ENCODE measurements at places on chromosomes 2 and 18.

GRCh38 chr2:242004223-242004901, 134.8 kb downstream of the RTP5 start:
- DNase-seq: no peak

GRCh38 chr2:233331536-233331935, 22.8 kb upstream of the DGKD start:
- DNase-seq: no peak

DNA sequence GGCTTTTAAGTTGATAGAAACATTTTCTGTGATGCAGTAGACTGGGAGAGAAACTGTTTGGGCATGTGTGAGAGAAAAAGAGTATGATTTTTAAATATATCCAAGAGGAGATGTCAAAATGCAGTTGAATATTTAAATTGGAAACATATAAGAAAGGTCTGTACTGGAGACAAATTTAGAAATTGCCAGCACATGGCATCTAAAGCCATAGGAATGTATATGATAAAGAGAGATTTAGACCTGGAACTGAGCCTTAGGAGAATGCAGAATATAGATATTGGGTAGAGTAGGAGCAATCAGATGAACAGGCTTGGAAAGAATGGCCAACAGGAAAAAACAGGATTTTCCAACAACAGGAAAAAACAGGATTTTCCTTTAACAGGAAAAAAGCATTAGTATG, 680.8 kb downstream of the MBD2 start:
- no peak for DNase-seq

- DNase-seq: no peak
These were observed 124.2 kb downstream of the OLA1 start for GRCh38 chr2:174124181-174124580.

- peak; percentile 15 for DNase-seq
These were observed 173.1 kb upstream of the STON1 start for GRCh38 chr2:48356701-48357325.

DNA sequence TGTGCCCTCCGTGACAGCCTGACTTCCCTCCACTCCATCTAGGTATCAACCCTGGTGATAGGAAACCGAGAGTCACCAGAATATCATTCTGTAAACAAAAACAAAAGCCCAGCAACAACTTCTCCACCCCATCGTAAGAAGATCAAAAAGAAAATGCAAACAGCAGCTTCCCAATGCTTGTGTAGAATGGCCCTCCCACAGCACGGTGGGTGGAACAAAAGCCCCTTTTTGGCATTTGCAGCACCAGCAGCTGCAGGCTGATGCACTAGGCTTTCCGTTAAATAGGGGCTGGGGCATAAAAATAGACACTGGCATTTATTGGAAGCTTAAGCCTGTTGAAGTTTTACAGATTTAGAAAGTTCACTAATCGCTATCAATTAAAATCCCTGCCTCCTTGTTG, 513.0 kb downstream of the GALR1 start:
- no peak for DNase-seq

DNA sequence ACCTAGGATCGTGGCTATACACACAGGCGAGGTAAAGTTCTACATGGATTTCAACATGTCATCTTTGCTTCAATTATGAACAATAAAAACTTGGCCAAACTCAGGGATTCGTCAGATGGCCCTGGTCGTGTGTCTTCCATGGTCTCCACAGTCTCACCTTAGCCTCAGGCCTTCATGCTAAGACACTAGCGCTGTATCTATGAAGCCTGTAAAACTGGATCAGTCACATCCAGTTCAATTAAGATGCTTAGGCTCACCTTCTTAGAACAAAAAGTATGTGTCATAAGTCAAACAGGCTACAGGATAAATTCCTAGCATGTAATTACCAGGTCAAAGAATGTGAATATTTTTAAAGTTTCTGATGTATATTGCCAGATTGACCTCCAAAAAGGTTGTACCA, 113.7 kb upstream of the NRP2 start:
- DNase-seq: no peak

GRCh38 chr2:23828256-23828980, 98.5 kb downstream of the ATAD2B start:
- DNase-seq: no peak

- no peak for DNase-seq
These were observed 30.8 kb upstream of the ODC1 start for GRCh38 chr2:10478916-10479315.

- DNase-seq: no peak
These were observed 7.2 kb downstream of the CCDC68 start for GRCh38 chr18:54952026-54952425.

- no peak for DNase-seq
These were observed 3.7 kb downstream of the SCN9A start for GRCh38 chr2:166372046-166372445.

DNA sequence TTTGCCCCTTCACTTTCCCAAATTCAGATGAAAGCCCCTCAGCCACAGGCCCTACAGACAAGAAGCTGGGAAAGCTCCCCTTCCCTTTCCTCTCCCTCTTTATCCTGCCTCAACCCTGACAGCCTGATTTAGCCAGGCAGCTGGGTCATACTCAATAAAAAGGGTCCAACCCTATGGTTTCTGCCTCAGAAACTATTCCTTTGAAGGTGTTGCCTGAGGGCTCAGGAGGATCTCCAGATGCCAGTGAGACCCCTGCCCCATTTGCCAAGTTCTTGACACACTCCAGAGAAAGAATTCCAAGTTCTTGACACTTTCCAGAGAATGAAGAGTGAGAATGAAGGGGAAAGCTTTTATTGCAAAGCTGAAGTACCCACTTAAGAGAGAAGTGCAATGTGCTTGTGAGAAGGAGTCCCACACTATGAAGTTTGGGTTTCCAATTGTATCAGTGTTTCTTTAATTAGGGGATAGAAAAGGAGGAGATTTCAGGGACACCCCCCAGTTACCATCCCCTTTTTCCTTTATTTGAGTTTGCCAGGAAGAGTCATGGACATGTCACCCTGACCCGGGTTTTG, 576.2 kb downstream of the METTL4 start:
- no peak for DNase-seq

- DNase-seq: no peak
These were observed 79.0 kb upstream of the SCG2 start for GRCh38 chr2:223681125-223681524.

- no peak for DNase-seq
These were observed 160.2 kb upstream of the NDUFV2 start for GRCh38 chr18:8942021-8942908.

DNA sequence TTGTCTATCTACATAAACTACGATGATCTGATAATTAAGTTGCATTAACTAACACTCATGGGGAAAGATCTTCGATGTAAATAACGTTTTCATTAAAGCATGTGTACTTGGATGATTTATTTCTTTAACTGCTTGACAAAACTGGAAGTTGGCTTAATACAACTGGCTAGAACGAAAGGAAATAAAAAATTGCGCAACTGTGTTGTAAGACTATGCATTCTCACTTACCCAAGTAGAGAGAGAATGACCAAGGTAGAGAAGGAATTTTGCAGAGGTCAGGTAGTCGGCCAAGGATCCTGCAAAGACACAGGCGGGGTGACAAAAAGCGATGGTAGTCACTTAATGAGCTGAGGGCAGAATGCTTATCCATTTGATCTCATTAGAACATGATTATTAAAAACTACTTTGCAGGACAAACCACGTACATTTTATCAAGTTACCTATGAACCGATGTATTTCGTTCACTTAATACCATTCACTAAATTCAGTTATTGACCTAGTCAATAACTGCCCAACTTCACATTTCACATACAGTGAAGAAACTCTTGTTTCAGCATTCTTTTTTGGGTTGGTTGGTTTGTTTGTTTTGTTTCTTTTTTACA, 900 bp downstream of the SLC40A1 start:
- DNase-seq: no peak

DNA sequence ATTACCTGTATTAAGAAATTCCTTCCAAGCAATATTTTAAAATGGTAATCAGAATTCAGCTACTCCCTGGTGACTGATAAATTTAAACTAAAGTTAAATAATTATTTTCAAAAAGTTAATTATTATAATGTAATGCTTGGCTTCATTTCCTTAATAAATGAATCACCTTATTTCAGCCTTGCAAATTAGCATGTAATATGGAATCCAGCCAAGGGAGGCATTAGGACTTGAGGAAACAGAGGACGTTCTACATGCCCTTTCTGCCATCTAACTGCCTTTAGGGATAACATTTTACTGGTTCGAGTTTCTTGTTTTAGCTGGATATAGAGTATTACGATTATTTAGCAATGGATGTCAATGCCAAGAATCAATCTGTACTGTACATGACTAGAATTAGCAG, 636.3 kb downstream of the TSN start:
- DNase-seq: no peak

DNA sequence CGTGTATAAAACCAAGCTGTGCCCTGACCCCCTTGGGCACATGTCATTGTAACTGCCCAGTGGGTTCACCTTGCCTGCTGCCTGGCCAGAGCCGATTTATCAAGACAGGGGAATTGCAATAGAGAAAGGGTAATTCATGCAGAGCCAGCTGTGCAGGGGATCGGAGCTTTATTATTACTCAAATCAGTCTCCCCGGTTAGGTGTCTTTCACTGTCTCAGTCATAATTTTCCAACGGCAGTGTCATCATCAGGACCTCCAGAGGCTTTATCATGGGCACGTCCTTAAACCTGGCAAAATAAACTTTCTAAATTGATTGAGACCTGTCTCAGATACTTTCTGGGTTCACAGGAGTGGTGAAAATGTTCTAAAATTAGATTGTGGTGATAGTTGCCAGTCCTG, 29.6 kb upstream of the PGAP1 start:
- no peak for DNase-seq

DNA sequence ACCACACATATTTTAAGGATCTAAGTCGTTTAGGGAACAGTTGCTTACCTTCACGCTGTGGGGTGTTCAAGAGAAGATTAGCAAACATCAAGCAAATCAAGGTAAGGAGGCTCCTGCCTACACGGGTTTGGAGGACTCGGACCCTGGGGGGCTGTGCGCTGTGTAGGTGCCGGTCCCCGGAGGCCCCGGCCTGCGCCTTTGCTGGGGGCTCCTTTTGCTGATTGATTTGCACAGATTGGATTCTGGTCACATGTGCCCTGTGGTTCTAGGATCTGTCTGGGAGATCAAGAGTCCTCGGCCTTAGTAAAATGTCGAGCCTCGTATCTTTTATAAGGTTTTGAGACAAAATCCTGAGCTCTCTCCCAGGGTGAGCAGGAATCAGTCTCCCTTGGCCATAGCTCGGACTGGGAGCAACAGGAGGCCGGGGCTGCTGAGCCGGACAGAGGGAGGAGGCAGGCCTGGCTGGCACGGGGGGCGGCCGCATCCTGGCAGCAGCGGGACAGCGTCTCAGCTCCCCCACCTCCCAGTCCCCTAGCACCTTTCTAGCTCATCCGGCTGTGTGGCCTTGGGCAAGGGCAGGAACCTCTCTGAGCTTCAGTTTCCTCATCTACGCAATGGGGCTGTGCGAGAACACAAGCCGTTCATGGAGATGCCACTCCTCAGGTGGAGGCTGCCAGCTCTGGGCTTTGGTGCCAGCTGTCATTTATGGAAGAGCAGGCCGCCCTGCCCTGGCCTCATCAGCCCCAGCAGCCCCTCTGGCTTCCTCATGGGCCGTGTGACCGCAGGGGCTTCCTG, 147.2 kb downstream of the MBP start:
- DNase-seq: no peak

- DNase-seq: no peak
These were observed 145.8 kb upstream of the ID2 start for GRCh38 chr2:8535821-8536685.

DNA sequence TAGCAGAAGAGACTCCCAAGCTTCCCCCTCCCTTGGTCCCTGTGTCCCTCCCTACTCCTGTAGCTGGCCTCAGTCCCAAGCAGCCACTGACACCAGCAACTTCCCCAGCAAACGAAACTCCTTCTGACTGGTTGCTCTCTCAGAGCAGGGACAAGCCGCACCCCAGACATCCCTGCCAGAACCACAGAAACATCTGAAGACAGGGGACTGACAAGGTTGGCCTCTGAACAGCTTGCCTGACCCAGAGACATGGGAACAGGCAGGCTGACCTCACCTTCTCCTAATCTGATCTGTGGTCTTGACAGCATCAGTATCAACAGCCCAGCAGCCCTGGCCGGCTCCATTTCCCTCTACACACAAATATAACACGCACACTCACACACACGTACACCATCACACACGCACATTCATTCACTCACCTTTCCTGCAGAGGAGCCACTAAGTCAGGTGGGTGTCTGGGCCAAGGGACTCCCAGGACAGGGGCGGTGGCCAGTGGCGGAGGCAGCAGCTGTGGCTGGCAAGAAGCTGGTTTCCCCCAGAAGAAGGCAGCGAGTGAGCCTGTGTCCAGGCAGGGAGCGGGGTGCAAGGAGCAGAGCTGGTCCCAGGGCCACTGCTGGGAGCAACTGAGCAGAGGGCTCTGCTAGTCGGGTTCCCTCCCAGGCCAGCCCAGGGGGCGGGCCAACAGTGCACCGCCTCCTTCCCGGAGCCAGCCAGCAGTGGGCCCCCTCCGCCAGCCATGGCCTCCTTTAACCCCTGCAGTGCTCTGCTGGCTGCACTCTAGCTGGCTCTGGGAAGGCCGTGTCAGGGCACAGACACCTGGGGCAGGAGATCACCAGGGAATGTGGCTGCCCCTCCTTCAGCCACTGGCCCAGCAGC, 59.1 kb downstream of the TNS1 start:
- DNase-seq: peak; percentile 67

DNA sequence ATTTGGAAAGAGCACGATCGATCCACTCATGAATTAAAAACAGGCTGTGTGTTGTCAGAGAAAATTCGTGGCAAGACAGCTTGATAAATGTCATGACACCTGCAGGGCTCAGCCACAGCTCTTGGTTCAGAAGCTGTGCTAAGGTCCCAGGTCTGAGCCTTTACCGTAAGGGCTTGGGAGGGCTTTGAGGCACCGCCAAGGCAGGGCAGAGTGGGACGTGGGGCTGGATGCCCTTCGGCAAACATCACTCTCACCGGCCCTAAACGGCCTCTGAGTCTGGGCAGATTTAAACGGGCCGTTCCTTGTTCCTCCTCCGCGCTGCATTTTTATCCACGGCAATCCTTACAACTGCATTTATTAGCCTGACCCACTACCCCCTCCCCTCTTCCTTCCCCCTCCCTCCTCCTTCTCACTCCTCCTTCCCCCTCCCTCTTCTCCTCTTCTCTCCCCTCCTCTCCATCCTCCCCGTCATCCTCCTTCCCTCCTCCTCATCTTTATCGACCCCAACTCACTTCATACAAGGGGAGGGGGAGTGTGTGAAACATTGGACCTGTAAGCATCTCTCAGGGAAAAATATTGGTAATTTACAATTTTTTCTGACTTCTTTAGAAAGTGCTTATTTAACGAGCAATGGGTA, 33.9 kb downstream of the MBP start:
- no peak for DNase-seq

GRCh38 chr18:9517869-9518268, 42.6 kb downstream of the RALBP1 start:
- DNase-seq: no peak

GRCh38 chr2:104473546-104473945, 380.4 kb upstream of the POU3F3 start:
- DNase-seq: no peak

DNA sequence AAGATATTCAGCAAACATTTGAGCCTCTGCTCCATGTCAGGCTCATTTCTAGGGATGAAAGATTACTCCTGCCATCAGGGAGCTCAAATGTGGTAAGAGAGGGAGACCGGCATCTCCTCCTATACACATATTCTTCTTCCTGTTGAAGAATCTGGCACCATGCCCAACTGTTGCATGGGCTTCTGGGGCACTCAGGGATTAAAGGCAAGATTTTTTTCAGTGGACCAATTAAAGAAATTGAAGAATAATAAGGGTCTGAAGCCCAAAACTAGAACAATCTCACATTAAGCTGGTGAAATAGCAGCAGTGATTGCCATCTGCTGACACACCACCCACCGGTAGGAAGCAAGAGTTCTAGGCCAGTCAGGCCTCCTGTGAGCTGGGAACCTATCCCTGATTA, 145.4 kb upstream of the LYPD6 start:
- no peak for DNase-seq

Measured in renal cortex interstitium (tissue), 15 donors.